Activated T-helper 1 cell treated with Interleukin-2 at 50 U/mL for 16 hours (primary cell): ENCODE measurements at places on chromosomes 1 and 21.

GRCh38 chr1:233614173-233614742, 352 bp downstream of the KCNK1 start:
- DNase-seq: no peak

DNA sequence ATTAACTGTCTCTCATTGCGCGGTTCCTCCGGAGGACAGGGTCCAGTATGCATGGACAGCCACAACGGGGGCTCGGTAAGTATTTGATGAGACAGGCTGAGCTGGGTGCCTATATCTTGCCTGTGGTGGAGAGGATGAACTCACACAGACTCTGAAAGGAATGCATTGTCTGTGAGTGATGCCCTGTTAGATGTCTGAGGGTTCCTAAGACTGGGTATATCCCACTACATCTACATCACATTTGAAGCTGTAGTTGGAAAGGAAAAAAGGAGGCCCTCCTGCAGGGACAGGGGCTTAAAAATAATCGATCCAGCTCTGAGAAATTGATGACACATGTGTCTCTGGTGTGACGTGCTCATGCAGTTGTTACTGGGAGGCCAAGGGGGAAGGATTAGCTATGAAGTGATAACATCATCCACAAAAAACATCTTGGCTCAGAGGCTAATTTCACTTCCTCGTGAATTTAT, 1.9 kb downstream of the ADARB1 start:
- no peak for DNase-seq

GRCh38 chr1:111603979-111604378, 15.6 kb upstream of the RAP1A start:
- DNase-seq: peak; percentile 67

- DNase-seq: no peak
Measured at GRCh38 chr1:88661188-88661587, 22.9 kb upstream of the PKN2 start.

DNA sequence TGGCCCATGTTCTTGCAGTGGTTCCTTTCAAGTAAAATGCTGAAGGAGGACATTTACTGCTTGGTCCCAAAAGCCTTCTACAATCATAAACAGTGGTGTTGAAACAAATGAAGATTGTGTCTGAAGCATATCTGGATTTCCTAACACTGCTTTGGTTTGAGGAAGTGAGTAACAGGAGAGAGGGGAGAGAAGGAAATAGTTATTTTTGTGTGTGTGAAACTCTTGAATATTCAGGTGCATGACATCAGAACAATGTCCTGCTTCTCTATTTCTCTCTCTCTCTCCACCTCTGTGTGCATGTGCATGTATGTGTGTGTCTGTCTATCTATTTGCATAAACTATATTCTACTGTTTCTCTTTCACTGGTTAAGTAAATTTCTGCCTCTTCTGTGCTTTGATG, 61.4 kb upstream of the TNFSF18 start:
- no peak for DNase-seq

DNA sequence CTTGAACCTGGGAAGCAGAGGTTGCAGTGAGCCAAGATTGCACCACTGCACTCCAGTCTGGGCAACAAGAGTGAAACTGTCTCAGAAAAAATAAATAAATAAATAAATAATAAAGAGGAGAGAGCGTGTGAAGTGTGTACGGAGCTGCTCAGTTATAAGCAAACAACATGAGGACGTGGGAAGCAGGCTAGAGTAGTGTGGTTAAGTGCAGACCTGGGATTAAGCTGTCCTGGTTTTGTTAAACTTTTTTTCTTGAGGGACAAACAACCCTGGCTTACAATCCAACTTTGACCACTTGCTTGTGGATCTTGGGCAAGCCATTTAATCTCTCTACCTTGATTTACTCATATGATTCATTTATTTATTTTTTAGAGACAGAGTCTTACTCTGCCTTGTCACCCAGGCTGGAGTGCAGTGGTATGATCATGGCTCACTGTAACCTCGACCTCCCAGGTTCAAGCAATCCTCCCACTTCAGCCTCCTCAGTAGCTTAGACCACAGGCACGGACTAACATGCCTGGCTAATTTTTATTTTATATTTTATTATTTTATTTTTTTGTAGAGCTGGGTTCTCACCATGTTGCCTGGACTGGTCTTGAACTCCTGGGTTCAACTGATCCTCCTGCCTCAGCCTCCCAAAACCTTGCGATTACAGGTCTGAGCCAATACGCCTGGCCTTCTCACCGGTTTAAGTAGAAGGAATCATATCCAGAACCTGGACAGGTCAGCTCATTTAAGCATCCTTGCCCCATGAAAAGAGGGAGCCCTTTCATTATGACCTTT, 52.7 kb downstream of the RPS6KA1 start:
- no peak for DNase-seq

DNA sequence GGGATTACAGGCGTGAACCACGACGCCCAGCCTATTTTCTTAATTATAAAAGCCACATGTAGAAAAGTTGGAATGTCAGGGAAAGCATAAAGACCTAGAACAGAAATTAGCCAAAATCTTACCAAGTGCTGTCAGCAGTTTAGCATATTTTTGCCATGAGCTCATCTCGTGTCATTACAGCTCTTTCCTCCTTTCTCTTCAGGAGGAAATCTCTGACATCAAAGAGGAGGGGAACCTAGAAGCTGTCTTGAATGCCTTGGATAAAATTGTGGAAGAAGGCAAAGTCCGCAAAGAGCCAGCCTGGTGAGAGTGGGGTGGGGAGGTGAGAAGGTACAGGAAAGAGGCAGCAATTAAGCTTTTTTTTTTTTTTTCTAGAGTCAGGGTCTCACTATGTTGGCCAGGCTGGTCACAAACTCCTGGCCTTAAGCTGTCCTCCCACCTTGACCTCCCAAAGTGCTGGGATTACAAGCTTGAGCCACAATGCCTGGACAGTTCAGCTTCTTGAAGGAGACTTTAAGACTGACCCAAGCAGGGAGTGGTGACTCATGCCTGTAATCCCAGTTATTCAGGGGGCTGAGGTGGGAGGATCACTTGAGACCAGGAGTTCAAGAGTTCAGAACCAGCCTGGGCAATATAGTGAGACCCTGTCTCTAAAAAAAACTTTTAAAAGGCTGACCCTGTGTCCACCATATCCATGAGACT, 8.4 kb upstream of the BGLAP start:
- DNase-seq: no peak

DNA sequence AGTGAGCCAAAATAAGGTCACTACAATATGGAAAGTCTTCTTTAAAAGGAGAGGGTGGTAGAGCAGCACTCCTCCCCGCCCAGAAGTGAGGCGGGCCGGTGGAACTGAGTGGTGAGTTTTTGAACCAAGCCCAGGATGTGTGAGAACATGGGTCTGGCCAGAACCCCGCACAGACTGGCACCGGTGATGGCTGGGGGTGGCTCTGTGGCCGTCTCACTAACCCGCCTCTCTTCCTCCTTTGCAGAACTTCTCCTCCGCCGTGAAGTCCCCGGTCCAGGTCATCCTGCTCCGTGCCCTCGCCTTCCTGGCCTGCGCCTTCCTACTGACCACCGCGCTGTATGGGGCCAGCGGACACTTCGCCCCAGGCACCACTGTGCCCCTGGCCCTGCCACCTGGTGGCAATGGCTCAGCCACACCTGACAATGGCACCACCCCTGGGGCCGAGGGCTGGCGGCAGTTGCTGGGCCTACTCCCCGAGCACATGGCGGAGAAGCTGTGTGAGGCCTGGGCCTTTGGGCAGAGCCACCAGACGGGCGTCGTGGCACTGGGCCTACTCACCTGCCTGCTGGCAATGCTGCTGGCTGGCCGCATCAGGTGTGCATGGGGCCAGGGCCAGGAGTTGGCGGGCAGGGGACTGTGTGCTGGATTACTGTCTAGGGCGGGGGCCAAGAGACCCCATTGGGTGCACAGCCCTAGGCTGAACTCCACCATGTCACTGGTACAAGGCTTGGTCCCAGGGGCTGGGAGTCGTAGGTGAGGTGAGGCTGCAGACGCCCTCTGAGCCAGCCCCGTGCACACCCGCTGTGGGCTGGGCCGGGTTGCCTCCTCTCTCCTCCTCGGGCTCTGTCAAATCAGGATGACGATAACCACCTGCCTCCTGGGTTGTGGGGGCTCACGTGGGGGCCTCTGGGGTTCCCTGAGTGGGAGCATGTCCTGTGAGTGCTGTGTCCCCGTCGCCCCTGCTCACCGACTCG, 12.4 kb downstream of the TMEM201 start:
- no peak for DNase-seq
